ENCODE measurements at places on chromosomes 4 and X.

- DNase-seq = no peak
Measured at GRCh38 chr4:53576676-53577372, 14.5 kb downstream of the LNX1 start.

- DNase-seq = no peak
Measured at GRCh38 chr4:163663454-163664225, 169.2 kb downstream of the TMA16 start.

GRCh38 chr4:95504501-95504900 is 44.3 kb downstream of the UNC5C start:
- DNase-seq = no peak

- no peak for DNase-seq
Measured at GRCh38 chr4:184680698-184681097, 31.2 kb downstream of the PRIMPOL start.

GRCh38 chr4:169567916-169568315 is 44.5 kb downstream of the NEK1 start:
- DNase-seq = no peak

GRCh38 chr4:93183576-93183975 is 645.0 kb upstream of the ATOH1 start:
- DNase-seq = no peak

DNA sequence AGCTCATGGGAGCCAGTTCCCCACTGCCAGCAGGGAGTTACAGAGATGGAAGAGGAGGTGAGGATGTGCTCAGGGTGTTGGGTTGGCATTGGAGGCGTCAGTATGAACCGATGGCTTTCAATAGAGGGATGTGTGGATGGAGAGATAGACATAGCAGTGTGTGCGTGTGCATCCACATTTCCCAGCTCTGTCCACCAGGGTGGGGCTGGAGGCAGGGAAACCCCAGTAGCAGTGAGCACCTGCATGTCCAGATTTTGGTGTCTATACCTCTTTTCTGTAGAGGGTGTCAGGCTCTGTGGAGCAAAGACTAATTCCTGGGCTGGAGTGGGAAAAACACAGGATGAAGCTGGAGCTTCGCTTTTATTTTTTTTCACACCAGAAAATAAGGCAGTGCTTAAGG is 37.2 kb upstream of the HGFAC start:
- DNase-seq = no peak

DNA sequence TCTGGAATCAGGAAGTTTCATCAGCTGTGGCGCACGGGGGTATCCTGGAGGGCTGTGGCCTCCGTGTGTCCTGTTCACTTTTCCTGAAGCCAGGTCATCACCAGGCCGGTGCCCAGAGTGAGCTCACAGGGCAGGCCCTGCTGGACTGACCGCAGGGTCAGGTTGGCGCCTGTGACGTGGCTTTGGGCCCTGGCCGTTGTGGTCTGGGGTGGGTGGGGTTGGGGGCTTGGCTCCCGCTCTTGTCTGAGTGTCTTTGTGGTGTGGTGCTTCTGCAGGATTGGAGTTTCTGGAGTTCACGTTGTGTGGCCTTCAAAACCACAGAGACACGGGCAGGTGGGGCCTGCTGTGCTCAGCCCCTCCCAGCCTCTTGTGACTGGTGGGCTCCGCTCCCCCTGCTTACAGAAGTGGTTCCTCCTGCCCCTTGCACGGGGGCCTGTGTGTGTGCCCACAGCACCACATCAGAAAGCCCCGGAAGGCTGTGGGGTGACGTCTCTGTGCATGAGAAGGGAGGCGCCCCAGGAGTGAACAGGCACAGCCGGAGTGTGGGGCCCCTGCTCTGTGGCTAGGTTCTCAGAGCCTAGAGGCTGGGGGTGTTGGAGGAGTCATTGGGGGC is 9.5 kb downstream of the RGS12 start:
- DNase-seq = peak; percentile 83

DNA sequence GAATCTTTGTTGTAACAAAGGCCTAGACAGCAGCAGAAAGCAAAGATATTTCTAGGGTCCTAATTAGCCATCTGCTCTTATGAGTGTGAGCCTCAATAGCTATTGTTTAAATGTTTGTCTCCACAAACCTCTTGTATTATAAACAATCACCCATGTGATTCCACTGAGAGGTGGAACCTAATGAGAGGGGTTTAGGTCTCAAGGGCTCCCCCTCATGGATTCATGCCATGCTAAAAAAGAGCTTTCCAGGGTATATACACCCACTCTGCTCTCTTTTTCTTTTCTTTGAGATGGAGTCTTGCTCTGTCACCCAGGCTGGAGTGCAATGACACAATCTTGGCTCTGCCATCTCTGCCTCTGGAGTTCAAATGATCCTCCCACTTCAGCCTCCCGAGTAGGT is 42.1 kb downstream of the TRIM61 start:
- no peak for DNase-seq

GRCh38 chrX:96838537-96838936 is 45.2 kb upstream of the RPA4 start:
- no peak for DNase-seq

DNA sequence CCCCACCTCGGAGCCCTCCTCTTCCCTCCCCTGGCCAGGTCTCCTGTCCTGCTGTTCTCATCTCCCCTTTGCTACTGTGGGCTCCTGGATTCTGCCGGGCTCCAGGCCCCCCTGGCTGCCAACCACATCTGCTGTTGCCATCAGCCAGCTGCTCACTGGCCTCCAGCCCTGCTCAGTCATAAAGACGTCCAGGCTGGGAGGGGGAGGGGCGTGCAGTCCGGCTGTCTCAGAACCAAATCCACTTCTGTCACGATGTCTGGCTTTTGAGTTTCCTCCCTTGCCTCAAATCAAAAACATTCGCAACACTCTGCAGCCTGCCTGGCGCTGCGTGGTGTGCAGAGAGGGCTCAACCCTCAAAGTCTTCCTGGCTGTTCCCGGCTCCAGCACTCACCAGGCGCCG is 7.1 kb downstream of the RASL11B start:
- DNase-seq = no peak

DNA sequence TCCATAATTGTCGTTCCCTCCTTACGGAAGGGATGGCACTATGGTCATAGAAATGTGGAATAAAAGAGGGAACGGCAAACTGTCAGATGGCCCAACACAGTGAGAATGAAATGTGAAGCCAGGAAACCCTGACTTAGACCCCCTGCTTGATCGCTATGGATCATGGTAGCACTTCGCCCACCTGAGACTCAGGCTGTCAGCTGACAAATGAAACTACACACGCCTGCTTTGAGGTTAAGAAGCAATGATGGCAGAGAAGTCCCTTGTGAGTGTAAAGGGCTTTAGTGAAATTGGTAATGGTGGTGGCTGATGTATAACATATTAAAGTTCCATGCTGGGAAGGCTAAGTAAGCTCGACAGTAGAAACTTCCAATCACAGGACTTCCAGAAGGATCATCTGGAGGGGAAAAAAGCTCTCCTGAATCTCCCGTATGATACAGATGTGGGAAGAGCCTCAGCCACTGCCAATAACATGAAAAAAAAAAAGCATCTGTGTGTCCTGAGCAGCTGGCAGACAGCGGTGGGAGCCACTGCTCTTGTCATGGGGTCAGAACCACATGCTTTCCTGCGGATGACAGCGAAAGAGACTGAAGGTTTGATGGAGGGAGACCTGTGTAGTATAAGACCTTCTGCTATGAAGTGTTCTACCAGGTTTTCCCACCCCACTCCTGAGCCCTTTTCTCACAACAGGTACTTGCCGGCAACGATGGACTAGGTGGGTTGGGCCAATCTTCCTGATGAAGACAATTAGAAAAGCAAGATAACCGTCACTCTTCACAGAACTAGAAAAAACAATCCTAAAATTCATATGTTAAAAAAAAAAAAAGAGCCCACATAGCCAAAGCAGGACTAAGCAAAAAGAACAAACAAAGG is 107.6 kb downstream of the AFAP1 start:
- no peak for DNase-seq

GRCh38 chr4:87698394-87698793 is 48.3 kb downstream of the DMP1 start:
- DNase-seq = no peak

Measured in activated CD8-positive, alpha-beta memory T cell treated with anti-CD3 and anti-CD28 coated beads for 1 hour (primary cell).